Right lung (tissue), 10 donors: ENCODE measurements at places on chromosomes 12 and 14. TPM values are rescaled to one million over a fixed set of nuclear protein-coding genes. Genes with fewer than 3 reads are reported as not detected.

KRT5 gene
- 0.40 TPM for polyA plus RNA-seq

GPN3 gene
- 26.5 TPM for polyA plus RNA-seq

HOXC12 gene
- not detected for polyA plus RNA-seq

CCDC196 gene
- polyA plus RNA-seq: not detected

OLR1 gene
- 0.54 TPM for polyA plus RNA-seq

NPFF gene
- 0.33 TPM for polyA plus RNA-seq

IGF1 gene
- polyA plus RNA-seq: 31.3 TPM

KRT78 gene
- polyA plus RNA-seq: not detected

ZBTB1 gene
- 84.0 TPM for polyA plus RNA-seq

APOF gene
- not detected for polyA plus RNA-seq

IRAK3 gene
- 35.9 TPM for polyA plus RNA-seq

ACSM4 gene
- polyA plus RNA-seq: 0.05 TPM

- DNase-seq: no peak
Observed at GRCh38 chr12:103441437-103442181, 54.2 kb downstream of the C12orf42 start.

- no peak for DNase-seq
Observed at GRCh38 chr14:61584331-61584741, 111.0 kb upstream of the HIF1A start.

- DNase-seq: no peak
Observed at GRCh38 chr12:103640831-103641230, 53.8 kb downstream of the STAB2 start.

DNA sequence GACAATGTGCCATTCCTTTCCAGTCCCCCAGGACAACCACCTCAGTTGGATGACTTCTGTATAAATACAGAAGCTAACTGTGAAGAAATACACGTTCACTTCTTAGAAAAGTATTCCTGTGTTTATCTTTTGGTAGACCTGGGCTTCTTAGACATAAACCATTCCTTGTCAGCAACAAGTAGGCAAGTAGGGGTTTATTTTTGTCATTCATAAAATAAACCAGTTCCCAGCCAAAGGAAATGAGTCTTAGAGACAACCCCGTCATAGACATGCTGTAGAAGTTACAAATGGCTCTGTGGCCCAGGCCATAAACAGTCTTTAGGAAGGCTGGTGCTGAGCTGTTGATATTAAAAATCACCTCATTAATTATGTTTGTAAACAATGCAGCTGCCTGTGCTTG, 243.2 kb downstream of the SPTSSA start:
- no peak for DNase-seq

GRCh38 chr14:75063013-75063412, 811 bp downstream of the ACYP1 start:
- DNase-seq: no peak

DNA sequence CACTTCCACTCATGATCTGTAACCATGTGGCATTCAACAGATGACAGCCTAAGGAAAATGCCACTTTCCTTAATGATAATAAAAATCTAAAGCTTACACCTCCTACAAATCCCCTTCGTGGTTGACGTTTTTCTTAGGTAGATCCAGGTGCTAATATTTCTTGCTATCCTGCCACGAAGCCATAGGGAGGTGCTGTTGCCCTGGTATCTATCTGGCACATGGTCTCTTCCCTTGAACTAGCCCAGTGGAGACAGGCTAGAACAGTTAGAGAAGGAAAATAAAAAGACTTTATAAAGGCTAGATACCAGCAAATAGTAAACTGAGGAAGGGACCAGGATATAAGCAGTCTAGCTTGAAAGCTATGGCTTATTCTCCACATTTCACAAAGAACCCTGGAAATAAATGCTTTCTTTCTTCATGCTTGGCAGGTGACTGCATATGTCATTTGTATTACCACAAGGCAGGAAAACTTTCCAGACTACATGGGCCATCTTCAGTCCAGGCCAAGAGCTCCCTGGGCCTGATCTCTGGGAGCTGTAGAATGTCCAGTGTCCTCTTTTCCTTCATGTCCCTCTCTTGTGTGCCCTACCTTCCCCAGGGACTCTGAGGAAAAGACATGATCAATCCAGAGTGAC, 15.3 kb downstream of the SPIC start:
- no peak for DNase-seq

DNA sequence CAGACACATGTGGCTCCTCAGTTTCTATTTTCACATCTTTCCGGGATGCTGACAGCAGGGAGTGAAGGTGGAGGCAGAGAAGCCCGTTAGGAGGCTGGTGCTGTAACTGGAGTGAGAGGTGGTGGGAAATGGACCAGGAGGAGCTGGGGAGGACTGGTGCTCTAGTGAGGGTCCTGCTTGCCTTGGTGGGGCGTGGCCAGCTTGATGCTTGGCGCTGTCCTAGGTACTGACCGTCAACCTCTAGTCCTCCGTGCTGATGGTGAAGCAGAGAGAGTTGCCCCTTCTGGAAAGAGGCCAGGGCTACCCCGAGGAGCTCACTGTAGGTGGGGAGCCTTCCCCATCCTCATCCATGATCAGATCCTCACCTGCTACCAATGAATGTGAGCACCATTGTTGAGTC, 1.4 kb downstream of the TRMT61A start:
- DNase-seq: no peak

- DNase-seq: peak; percentile 13
Observed at GRCh38 chr12:100741084-100741711, 53.4 kb upstream of the ANO4 start.

DNA sequence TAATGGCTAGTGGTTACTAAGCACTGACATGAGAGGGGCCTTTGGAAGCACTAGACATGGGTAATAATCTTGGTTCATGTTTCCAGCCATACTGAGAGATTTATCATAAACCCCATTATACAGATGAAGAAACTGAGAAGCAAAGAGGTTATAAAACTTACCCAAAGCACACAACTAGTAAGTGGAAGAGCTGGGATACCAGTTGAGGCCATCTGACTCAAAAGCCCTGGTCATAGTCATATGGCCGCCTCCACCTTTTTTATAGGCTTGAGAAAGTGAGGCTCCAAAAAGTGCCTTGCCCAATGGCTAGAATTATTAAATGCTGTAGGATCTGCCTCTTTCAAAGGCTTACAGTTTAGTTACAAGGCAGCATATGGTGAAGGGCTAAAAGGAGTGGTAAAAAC, 944 bp downstream of the TXNRD1 start:
- DNase-seq: no peak

DNA sequence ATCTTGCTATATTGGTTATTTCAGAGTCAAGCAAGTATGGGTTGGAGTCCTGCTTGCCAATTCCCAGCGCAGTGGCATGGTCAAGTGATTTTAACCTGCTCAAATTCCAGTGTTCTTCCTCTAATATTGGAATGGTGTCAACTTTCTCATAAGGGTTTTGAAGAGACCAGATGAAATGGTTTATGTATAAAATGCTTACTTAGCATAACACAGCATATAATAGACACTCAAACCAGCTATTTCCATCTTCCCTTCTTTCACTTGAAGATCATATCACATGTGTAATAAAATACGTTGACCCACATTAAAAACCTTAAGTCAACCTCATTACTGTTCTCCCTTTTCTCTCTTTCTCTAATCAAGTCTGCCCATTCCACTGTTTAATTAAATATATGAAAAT, 144.0 kb downstream of the NAV3 start:
- no peak for DNase-seq

GRCh38 chr14:55077170-55078151, 26.0 kb downstream of the MAPK1IP1L start:
- no peak for DNase-seq

DNA sequence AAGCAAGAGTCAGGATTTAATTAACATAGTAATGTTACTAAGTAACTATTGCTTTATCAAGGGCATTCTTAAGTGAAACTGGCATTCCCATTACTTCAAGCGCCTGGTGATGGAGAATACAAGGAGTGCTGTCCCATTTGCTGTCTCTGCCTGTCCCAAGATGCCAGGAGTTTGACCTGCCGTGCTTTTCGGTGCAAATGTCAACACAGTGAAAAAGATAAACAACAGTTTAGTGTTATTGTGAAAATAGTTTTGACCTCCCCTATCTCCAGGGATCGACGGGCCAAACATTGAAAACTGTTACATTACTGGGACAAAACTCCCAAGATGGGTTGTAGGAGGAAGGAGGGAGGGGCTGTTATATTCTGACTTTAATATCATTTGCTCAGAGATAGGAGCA, 74.8 kb downstream of the TTC9 start:
- DNase-seq: no peak

- DNase-seq: no peak
Observed at GRCh38 chr14:63910583-63911363, 58.0 kb downstream of the SYNE2 start.

- DNase-seq: no peak
Observed at GRCh38 chr12:104555648-104556047, 98.9 kb downstream of the CHST11 start.

DNA sequence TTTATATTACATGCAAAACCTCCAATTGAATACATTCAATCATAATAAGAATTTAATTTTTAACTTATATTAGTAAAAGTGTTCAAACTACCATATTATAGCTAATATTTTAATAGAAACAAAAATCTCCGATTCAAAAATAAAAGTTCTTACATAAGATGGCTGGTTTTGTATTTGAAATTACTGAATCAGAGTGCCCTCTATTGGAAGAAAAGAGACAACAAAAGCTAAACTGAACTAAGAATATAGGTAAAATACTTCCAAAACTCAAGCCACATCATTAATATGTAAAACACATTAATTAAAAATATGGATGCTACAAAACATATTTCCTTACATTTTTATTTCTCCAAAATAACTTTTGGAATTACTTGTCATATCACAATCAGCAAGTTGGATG, 120.3 kb downstream of the GARIN6 start:
- no peak for DNase-seq

DNA sequence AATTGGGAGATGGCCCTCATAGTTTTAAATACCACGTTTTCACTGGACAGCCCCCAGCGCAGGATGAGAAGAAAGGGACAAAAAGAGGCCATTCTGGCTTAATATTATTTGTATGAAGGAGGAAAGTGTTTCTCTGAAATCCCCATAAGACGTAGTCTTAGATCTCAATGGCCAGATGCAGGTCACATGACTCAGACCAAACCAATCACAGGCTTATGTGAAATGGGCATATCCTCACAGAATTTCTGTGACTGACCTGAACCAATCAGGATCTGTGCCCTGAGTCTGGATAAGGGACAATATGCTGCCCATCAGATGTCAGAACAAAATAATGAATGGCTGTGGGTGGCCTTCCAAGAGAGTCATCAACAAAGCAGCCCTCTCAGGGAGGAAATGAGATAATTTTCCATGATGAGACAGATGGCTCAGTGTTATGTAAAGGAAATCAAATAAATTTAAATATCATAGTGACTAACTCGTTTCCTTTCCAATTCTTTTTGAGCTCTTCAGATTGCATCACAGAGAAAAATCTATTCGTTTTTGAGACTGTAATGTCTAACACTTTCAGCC, 1009.5 kb upstream of the TMEM132C start:
- no peak for DNase-seq

GRCh38 chr14:69260190-69260860, 367 bp downstream of the GALNT16 start:
- DNase-seq: peak; percentile 55

DNA sequence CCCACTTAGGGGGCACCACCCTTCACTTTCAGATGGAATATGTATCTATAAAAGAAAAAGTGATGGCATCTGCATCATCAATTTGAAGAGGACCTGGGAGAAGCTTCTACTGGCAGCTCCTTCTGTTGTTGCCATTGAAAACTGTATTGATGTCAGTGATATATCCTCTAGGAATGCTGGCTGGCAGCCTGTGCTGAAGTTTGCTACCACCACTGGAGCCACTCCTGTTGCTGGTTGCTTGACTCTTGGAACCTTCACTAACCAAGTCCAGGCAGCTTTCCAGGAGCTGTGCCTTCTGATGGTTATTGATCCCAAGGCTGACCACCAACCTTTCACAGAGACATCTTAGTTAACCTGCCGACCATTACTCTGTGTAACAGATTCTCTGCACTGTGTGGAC, 44.7 kb downstream of the RIMKLB start:
- no peak for DNase-seq
